Coronary artery (tissue), 2 donors: ENCODE measurements at places on chromosomes 1 and 21.

GRCh38 chr1:85689775-85690404 lies 18.3 kb downstream of the ZNHIT6 start:
- no peak for DNase-seq

GRCh38 chr1:156409439-156409838 lies 40.4 kb downstream of the RHBG start:
- no peak for DNase-seq

DNA sequence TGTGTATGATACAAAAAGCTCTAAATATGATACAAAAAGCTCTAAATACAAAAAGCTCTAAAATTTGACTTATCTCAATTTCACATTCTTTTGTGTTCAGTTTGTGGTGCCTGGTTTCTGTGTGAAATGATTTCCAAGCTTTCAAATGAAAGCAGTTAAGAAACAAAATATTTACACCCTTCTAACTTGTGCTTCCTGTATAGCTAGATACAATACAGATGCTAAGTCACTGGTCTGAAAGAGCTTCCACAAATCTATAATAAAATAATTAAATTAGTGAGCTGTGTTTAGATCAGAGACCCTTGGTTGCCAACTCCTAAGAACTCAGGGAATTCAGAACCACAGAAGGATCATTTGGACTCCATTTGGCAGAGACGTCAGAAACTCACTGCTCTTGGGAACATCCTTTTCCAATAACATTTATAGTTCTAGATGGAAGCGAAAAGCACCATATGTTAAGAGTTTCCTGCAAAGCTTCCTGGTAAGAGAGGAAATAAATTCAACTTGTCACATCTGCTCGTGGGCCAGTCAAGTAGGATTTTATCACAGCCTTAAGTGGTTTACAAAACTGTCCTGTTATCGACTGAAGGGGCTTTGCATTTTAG lies 1079.1 kb downstream of the ADGRL2 start:
- no peak for DNase-seq

GRCh38 chr1:92956254-92957029 lies 4.8 kb downstream of the DIPK1A start:
- DNase-seq, result no peak

DNA sequence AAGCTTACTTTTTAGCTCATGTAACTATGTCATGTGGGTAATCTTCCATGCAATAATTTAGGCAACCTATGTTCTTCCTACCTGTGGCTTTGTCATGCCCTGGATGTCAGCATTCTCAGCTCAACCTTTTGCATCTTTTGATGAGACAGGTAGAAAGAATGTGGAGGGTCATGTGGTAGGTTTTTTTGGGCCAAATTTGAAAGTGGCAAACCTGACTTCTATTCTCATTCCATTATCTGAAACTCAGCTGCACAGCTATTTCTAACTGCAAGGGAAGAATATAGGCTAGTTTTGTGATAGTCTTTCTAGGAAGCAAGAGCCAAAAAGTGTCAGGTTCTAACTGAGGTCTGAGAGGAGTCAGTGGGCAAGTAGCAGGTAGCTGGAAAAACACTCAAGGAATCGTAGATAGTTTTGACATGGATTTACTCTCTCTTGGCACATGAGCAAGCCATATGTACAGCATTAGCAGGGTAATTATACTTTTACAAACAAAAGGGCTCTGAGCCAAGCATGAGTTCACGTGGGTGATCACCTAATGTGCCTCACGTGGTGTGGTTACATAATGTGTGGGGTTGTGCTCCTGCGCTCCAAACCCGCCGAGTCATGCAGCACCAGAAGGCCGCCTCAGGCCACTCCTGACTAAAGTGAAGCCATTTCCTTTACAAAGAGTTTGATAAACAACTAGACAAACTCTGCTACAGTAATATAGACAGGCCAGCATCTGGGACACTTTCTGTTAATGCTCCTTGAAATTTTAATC lies 1013.8 kb downstream of the PLA2G4A start:
- DNase-seq, result no peak

DNA sequence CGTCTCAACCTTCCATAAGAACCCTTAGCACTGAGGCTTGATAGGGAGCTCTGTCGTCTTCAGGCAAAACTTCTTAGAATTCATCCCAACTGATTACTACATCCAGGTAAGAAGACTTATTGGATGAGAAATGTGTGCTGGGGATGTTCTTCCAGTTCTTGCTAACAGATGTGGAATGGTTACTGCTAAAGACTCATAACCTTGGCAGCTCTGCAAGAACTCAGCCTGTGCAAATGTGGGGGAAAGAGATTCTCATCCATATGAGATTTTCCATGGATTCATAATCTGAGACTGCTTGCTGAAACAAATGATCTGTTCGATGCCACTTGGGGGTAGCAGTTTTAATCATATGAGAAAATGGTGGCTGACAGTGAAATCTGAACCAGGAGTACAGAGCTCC lies 48.2 kb downstream of the NTPCR start:
- no peak for DNase-seq

- DNase-seq, result no peak
Measured at GRCh38 chr1:224427346-224427745, 7.3 kb downstream of the WDR26 start.

DNA sequence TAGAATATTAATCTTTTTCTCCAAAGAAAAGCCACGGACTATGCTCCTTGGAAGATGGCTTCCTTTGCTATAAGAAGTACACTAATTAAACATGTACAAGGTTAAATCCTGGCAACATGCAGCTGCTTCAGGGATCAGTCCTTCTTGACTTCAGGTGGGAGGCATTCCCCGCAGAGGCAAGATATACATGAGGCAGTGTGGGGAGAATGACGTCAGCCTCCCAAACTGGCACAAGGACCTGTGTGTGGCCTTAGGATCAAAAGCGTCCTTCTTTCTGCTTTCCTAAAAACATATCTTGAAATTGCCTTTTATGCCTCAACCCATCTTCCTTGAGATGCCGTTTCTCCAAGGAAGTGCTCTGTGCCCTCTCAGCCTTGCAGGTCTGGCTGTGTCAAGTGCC lies 90.3 kb downstream of the WLS start:
- DNase-seq, result no peak

DNA sequence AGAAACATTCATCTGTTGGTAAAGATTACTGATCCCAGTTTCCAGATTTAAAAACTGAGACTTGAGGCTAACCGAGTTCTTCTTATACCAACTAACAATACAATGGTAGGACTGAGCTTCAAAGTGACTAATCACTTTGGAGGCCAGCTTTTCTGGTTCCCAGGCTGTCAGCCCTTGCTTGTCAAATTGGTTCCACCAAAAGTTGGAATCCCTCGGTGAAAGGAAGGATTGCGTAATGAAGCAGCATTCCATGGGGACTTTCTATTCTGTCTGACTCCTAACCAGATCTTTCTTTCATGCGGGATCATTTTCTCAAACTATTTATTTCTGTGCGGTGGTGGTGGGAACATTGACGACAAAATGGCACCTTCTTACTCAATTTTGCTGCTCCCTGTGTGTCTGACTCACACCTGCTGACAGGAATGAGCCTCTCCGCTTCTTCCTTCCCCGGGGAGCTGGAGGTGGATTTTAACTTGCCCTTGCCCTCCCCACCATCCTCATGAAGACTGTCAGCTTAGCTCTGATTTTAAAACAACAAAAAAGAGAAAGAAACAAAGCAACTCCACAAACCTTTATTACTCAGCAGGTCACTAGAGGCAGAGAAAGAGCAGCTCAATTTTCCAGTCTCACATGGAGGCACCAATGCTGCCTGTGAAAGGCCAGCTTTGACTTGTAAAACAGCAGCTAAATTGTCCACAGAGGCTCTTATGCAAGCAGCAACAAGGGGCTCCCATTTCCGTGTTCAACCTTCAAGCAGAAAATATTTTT lies 32.9 kb upstream of the RASAL2 start:
- DNase-seq, result no peak

DNA sequence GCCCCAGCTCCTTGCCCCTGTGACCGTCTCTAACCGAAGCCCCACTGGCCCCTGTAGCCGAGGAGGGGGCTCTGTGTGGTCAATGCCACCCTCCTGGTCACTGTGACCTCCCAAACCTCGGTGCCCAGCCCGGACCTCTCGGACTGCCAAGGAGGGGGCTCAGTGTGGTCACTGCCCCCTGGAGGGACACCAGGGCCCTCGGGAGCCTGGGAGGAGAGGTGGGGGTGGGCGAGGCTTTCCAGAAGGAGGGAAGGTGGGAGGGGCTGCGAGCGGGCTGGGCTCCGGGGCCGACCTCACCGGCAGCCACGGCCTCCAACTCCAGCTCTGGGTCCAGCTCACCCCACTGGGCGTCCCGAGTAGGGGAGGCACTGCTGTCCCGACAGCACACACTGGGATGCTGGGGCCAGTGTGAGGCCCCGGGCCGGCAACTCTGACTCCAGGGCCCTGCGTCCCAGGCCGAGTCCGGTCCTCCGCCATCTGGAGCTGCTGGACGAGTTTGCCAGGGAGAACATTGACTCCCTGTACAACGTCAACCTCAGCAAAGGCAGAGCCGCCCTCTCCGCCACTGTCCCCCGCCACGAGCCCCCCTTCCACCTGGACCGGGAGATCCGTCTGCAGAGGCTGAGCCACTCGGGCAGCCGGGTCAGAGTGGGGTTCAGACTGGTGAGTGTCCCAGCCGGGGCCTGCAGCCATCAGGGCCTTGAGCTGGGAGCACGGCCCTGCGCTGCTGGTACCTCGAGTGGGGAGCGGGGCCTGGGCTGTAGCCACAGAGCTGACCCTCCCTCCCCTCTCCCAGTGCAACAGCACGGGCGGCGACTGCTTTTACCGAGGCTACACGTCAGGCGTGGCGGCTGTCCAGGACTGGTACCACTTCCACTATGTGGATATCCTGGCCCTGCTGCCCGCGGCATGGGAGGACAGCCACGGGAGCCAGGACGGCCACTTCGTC lies 6.4 kb downstream of the SCNN1D start:
- no peak for DNase-seq

- DNase-seq, result no peak
Measured at GRCh38 chr1:30906631-30907441, 1.7 kb downstream of the SDC3 start.

DNA sequence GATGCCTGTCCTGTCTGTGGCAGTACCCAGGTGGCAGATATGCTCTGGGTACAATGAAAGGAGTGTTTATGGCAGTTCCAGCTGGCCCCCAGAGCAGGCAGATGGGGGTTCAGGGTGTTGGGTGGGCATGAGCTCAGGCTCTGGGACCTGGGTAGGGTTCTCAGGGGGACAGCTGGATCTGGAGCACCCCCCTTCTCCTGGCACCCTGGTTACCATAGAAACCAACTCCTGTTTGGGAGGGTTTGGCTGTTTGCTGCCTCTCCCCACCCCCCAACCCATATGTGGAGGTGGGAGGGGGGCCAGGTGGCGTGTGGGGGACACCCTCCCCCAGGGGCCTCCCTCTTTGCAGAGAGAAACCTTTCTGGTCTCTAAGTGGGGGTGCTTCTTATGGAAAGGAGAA lies 7.1 kb downstream of the FOXO6 start:
- no peak for DNase-seq

DNA sequence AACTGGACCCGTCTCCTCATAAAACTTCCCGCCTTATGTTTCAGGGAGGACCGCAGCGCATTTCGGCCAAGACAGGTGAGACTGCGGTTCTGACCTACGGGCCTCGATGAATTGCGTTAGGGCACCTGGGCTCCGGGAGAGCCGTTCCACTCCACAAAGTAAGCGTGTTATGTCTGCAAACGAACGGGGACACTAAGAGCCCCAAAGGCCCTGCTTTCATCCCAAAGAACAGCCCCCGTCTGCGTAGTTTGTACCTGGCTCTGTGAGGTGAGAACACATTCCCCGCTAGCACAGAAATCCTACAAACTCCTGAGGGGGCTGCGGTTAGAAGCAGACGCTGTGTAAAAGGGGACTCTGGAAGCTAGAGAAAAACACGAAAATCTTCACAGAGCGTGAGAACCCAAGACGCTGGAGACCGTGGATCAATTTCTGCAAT lies 41.6 kb upstream of the PPIAL4F start:
- no peak for DNase-seq

DNA sequence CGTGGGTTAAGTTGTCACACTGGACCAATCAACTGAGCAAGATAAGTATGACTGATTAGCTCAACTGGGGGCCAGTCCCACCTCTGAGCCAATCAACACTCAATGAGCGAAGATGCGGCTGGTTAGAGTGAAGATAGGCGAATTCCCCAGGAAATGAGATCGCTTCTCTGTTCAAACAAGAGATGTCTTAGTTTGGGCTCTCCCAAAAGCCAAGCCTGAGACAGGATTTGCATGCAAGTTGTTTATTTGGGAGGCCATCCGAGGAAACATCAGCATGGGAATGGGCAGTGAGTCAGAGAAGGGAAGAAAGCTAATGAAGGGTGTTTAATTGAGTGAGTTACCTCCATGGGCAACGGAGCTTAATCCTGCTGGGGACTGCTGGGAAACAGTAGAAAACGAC lies 4.9 kb upstream of the GJB5 start:
- DNase-seq, result no peak
